ENCODE measurements at places on chromosomes 2 and 18. TPM values are rescaled to one million over a fixed set of nuclear protein-coding genes. Genes with fewer than 3 reads are reported as not detected.

DNA sequence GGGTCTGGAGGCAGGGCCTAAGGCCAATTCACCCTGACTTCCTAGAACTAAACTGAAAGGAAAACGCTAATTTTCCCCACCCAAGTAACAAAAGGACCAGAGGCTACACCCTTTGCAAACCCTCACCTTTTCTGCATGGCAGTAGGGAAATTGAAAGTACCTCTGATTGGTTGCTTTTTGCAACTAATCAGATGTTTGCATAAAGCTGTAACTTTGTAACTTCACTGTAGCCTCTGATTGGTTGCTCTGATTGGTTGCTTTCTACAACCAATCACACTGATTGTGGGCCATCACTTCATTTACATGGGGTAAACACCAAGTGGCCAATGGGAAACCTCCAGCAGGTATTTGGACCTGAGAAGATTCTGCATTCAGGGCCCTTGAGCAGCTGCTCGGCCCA, 20.8 kb downstream of the EIPR1 start:
- no peak for DNase-seq

- DNase-seq, result no peak
Measured at GRCh38 chr2:109300582-109300981, 171.6 kb downstream of the SH3RF3 start.

GRCh38 chr2:33859176-33859575, 260.1 kb upstream of the FAM98A start:
- no peak for DNase-seq

GRCh38 chr2:207724113-207724512, 12.7 kb downstream of the CCNYL1 start:
- DNase-seq, result no peak

DNA sequence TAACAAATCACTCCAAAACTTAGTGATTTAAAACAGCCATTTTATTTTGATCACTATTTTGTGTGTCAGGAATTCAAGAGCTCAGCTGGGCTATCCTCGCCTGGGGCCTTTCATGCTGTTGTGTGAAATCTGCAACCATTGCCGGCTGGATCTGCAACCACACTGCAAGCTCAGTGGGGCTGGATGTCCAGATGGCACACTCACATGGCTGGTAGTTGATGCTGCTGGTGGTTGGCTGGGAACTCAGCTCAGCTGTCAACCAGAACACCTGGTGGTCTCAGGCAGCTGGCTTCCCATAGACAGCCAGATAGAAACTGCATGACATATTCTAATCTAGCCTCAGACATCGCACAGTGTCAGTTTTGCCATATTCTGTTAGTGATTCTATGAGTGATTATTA, 30.6 kb upstream of the AP1S3 start:
- no peak for DNase-seq

- peak; percentile 51 for DNase-seq
Measured at GRCh38 chr2:119756837-119757236, 2.9 kb upstream of the PTPN4 start.

GRCh38 chr2:29130295-29130694, 15.1 kb downstream of the CLIP4 start:
- peak; percentile 81 for DNase-seq

DNA sequence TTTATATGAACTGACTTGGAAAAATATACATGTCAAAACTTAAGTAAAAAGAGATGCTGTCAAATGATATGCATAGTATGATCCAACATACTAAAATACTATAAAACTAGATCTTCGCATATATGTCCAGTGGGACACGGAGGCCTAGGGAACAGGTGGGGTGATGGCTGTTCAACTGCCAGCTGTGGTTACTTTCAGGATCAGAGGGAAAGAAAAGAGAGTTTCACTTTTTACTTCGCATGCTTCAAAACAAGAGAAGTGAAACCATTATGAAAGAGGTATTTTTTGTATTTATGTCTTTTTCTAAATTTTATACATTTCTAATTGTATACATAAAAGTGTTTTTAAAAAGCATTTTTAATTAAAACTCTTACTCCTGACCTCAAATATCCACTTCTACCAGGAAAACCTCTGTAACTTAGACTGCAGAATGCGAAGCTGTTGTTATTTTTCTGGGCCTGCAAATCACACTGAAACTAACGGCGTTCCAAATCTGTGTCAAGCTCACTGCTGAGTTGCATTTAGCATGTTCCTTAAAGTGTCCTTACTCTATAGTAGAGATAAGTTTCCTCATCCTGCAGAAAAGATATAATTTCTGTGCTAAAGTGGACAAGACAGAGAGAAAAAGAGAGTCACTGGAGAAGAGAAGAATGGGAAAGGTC, 97.8 kb upstream of the SLC35G4 start:
- DNase-seq, result no peak

DNA sequence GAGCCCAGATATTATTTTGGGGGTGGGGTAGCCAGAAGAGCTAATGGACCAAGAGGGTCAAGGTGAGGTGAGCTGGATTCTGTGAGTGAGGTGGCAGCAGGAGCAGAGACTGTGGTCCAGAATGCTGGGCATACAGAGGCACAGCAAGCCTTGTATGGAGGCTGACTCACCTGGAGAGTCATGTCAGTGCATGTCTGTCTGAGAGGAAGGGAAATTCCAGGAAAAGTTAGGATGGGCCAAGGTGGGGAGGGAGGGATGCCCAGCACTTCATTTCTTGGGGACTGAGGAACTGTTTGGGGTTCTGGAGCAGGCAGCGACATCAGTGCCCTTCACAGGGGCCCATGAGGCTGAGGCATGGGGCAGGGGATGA, 21.1 kb downstream of the PER2 start:
- DNase-seq, result peak; percentile 20

GRCh38 chr2:99860720-99861375, 281.5 kb downstream of the AFF3 start:
- no peak for DNase-seq

DNA sequence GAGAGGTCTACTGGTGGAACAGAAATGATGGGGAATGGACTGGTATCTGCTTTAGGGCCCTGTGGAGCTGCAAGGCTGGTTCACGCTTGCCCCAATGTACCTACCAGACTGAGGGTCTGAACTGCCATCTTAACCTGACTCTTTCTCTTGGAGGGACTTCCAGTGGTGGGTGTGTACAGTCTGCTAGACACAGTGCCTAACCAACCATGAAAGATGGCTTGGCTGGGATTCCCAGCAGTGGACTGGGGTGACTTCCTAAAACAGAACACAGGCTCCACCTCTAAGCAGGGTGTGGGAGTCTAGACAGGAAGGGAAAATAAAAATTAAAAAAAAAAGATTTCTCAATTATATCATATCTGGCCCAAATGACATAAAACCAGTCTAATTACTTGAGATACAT, 25.5 kb upstream of the MYO3B start:
- no peak for DNase-seq

DNA sequence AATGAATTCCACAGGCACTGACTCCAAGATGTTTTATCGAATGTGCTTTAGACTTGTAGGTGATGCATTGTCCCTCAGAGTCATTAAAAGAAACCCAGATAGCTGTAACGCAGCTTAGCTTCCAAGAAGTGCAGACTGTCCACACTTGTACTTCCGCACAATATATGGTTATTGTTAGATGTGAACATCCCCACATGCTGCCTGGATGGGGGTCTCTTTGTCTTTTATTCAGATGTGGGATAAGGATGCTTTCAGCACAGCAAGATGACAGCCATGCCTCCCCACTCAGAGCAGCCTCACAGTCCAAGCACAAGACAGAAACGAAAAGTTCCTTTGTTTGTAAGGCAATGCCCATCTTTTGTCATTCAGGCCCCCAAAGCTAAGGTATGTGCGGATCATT, 416.6 kb downstream of the HRH4 start:
- DNase-seq, result no peak

GRCh38 chr2:154709215-154709614, 10.7 kb downstream of the KCNJ3 start:
- no peak for DNase-seq

- no peak for DNase-seq
Measured at GRCh38 chr2:85181844-85182456, 48.8 kb downstream of the TCF7L1 start.

DNA sequence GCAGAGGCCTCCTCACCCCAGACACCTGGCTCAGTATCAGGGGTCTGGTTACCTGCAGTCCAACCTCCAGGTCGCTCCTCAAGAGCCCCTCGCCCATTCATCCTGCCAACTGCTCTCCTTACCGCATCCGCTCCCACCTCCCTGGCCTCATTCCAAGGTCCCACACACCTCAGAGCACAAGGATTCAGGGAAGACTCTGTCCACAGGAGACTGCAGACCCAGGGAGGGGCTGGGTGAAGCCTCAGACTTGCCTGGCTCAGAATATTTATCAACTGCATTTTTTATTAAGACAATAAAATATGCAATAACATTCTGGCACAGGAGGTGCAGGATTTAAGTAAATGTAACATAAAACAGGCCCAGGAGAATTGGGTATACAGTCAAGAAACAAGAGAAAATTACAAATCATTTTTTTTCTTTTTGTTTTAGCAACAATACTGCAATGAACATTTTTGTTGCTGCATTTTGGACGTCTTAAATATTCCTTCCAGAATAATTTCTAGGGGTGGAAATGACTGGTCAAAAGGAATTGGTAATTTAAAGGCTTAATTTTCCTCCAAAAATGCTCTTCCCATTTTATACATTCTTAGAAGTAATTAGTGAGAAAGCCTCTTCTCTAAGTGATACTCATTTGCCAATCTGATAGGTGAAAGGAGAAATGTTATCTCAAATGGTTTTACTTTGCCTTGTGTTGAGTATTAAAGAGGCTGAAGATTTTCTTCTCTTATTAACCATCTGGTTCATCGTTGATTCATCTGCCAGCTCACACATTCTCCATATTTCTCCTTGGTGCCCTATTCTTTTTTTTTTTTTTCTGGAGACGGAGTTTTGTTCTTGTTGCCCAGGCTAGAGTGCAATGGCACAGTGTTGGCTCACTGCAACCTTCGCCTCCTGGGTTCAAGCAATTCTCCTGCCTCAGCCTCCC, 42.5 kb downstream of the TEX44 start:
- no peak for DNase-seq

Gene FSHR
- not detected for total RNA-seq

Gene SCN3A
- 0.98 TPM for total RNA-seq

Gene RNF144A
- 10.3 TPM for total RNA-seq

Gene G6PC2
- not detected for total RNA-seq

Gene MSTN
- not detected for total RNA-seq

Gene ZNF804A
- total RNA-seq, result 1.5 TPM

Gene RNF125
- 0.57 TPM for total RNA-seq

Gene KLHL41
- total RNA-seq, result 0.51 TPM
